ENCODE measurements at places on chromosomes 4 and X.

GRCh38 chr4:87388901-87389300, 2.1 kb downstream of the HSD17B11 start:
- DNase-seq, result no peak

DNA sequence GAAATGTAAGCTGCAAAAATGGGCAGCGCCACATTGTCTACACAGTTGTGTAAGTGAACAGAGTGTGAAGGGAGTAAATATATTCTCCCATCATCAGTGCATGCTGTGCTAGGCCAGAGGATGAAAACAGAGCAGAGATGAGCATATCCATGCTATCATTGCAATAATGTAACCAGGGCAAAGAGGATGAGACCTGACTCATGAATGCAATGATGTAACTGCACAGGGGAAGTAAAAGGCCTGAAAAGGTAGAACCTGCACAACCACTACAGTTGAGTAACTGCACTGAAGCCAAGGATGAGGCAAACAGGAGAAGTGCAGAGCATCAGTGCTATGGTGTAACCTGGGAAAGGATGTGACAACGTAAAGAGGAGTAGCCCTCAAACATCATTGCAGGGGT, 220.4 kb upstream of the FAM47C start:
- DNase-seq, result no peak

DNA sequence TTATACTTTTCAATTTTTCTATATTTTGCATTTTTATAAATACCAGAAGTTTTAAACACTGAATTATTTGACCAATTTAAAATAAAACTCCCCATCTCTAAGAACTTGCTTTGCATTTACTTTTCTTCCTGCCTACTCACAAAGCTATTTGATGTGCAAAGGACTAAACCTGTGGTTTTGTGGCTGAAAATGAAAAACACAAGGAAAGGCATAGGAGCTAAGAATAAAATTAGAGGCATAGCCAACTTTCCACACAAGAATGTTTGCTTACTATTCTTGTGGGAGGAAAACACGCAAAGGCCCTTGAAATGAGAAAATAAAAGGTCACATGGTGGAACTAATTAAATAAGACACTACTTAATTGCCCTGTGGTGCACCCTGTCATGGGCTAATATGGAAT, 221.2 kb downstream of the KLHL13 start:
- no peak for DNase-seq

GRCh38 chr4:39729557-39729956, 31.6 kb downstream of the UBE2K start:
- no peak for DNase-seq

DNA sequence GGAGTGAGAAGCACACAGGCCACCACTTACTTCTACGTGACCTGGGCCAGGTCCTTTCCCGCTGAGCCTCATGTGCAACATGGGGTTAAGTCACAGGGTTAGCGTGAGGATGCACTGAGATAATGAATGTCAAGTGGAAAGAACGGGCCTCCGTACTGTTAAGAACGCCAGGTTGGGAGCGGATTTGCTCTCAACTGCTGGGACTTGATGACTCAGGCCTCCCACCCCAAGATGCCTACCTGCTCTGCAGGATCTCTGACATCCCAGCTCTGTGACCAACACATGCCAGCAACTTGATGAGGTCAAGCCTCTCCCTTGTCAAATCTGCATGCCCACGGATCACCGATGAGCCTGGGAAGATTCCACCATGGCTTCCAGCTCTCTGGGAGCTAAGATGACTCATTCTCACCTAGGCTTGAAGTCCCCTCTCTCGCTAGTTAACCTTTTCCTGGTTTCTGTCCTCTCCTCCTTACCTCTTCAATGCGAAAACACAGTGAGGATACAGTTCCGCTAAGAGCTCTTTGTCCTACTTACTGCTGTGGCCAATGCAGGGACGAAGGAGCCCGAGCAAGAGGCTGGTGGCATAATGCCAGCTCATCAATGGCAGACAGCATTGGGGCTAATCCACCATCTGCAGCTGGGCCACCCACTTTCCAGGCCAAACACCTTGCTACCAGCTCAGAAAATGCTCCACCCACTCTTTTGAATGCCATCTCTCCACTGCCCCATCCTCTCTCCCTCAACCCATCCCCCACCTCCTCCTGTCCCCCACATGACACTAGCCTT, 67.6 kb downstream of the PJA1 start:
- no peak for DNase-seq

Measured in mesenteric fat pad (tissue), 1 donor.